ENCODE measurements at places on chromosomes 6 and 20.
A peak's percentile ranks its signal among the peaks of the same experiment; 100 is the strongest.

DNA sequence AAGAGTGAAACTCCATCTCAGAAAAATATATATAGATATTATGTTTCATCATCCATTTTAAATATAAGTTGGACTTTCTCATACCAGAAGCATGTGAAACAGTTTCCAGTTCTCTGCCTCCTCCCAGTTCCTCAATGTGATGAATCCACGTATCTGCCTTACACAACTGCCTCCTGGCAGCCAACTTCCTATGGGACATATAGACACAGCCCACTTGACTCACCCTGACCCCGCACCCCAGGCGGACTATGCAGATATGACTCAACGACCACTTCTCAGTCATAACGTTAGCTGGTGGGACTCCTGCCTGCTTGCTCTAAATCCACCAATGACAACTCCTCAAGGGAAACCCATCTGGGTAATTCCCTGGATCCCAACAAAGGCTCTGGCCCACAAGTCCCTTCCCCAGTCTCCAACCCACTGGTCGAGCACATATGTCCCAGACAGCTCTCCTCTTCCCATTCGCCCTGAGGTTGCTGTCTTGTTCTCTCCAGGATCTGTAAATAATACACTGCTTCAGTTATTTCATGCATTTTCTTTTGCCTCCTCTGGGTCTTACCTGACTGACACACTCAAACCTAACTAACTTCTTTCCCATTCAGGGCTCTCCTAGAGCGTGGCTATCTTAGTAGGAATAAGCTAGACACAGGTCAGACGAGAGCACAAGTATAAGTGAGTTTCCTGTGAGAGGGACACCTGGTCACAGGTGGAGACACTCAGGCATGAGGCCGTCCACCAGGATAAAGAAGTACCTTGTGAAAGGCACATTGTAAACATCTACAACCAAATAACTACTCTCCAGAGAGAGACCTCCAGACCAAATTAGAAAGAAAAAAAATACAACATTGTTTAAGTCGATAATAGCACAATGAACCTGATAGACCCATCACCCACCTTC lies 548.5 kb downstream of the CD83 start:
- DNase-seq: no peak

GRCh38 chr6:87671555-87672029 lies 30.4 kb downstream of the AKIRIN2 start:
- no peak for DNase-seq

DNA sequence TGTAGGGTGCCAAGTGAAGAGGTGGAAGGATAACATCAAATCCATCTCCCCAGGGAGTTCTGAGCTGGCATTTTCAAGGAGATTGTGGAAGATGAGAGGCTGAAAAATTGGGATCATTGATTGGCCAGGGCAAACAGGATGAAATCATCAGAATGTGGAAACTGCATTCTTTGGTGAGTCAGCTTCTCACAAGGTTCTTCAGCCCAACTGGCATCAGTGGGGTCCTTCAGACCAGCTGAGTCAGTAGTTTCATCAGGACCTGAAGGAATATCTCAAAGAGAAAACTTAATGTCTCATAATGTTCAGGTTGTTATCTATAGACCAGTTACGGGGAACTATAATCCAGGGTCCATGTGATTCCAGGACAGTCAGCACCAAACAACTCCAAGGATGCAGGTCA lies 195.8 kb downstream of the HAO1 start:
- DNase-seq: no peak

GRCh38 chr6:25105070-25105925 lies 169.5 kb upstream of the RIPOR2 start:
- no peak for DNase-seq

DNA sequence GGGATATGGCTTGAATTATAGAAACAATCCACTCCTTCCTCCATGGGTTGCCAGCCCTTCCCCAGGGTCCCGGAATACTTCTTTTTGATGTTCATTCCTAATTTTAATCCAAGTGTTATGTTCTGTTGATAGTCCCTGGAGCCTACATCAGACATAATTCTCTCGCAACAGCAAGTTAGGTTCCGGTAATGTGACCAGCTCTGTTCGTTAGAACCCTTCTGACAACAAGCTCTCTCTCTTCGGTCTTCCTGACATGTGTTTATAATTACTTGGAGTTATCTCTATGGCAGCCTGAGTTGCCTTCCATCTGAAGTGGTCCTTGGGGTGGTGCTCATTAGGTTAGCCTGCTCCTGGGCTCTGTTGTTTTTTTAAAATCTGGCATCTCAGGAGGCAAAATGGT lies 506.9 kb upstream of the JARID2 start:
- no peak for DNase-seq

DNA sequence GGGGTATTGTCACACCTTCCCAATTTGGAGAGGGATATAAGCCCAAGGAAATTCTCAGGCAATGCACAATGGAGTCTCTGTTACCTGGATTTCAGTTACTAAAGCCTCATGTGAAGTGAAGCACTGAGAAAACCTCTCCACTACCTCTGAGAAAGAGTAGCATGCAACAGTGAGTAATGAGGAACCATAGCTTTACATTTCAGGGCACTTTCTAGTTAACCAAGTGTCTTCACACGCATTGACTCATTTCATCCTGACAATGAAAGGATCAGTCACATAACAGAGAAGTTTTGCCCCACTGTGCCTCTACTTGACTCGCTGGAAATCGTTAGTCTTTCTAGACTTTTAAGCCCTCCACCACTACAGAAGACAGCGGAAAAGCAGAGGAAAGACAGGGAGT lies 86.2 kb upstream of the ARID1B start:
- DNase-seq: no peak

DNA sequence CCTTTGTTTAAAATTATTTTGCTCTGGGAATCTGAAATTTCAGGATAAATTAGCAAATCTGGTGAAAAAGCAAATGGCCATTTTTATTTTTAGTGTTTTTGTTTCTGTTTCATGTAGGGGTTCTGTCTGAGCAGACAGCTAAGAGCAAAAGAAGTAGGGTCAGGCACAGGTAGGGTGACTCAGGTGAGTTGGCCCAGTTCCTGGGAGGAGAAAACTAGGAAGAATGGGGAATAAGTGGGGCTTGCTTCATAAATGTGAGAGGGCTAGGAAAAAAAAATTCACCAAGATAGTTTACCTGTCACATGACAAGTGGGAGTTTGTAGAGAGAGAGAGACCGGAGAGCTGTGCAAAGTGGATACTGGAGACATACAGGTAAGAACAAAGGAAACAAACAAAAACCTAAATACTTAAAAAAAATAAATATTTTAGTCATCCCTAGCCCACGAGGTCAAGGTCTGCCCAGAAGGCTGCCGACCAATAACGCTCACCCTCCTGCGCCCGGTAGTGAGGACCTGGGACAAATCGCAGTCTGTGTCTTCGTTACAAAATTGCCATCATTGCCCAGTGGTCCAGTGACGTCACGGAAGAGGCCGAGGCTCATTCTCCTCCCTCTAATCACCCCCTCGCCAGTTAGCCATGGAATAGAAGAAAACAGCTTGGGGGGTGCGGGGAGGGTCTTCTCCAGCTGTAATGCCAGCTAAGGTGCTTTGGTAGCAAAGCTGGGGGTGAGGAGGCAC lies 2.3 kb downstream of the THBD start:
- no peak for DNase-seq

DNA sequence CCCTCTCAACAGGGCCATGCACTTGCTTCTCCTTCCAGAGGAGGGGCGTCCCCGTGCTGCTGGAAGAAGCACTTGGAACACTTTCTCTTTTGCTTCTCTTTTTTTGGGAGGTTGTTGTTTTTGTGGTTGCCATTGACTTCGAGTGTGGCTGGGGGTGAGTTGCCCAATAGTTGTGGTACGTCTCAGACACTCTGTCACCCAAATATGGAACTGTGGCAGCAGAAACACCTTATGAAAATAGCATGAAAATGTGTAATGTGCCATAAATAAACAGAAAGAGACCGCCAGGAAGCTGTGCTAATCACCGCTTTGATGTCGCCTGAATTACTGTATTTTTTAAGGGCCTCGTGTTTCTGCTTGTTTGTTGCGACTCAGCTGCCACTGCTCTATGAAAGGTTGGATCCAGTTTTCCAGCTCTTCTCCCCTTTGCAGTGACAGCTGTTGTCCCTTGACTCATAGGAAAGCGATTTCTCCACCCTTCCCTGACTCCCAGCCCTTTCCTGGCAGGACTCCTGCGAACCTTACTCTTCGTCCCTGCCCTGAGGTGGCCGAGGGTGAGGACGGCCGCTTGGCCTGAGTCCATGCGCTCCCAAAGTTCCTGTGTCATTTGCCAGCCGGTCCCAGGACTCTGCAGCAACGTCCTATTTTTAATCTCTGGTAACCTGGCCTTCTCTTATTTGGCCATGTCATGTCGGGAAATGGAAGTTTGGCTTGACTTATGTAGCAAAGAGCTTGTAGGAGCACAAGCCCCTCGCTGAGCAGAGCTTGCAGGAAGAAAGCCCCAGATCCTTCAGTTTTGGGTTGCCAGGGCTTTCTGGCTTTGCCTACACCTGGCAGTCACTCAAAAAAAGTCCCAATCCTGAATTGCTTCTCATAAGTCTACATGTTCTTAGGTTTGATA lies 694.6 kb downstream of the QKI start:
- no peak for DNase-seq

GRCh38 chr6:189676-190075 lies 102.6 kb upstream of the DUSP22 start:
- no peak for DNase-seq

DNA sequence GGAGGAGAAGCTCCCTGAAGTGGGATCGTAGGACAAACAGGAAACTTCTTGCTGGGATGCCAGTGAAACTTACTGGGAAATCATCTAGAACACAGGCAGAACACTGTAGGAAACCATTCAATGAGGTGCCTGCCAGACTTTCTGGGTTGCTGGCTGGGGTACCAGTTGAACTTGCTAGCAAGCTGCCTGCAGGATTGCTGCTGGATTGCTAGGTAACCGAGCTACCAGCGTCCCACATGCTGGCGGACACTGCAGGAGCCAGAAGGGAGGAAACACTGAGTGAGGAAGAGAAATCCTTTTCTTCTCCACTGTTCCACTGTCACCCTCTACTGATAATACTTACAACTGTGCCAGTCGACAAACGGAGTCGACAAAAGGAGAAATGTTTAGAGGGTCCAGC lies 91.3 kb upstream of the SLC35B3 start:
- DNase-seq: no peak

- no peak for DNase-seq
Measured at GRCh38 chr20:50435397-50436051, 74.7 kb upstream of the PTPN1 start.

- no peak for DNase-seq
Measured at GRCh38 chr20:19462491-19462890, 250.0 kb downstream of the SLC24A3 start.

DNA sequence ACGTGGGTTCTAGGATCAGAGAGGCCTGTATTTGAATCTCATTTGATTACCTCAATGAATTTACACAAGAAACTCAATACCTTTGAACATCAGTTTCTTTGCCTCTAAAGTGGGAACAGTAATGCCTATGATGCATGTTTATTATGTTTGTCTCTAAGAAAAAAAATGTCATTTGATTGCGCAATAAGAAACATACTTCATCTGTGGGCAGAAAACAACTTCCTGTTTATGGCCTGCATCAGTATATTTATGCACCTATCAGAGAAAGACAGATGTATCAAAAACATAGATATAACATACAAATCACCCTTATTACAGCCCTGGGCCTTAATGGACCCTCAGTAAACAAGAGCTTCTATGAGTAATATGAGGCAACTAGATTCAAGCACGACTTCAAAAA lies 516.4 kb upstream of the ARID1B start:
- DNase-seq: no peak

DNA sequence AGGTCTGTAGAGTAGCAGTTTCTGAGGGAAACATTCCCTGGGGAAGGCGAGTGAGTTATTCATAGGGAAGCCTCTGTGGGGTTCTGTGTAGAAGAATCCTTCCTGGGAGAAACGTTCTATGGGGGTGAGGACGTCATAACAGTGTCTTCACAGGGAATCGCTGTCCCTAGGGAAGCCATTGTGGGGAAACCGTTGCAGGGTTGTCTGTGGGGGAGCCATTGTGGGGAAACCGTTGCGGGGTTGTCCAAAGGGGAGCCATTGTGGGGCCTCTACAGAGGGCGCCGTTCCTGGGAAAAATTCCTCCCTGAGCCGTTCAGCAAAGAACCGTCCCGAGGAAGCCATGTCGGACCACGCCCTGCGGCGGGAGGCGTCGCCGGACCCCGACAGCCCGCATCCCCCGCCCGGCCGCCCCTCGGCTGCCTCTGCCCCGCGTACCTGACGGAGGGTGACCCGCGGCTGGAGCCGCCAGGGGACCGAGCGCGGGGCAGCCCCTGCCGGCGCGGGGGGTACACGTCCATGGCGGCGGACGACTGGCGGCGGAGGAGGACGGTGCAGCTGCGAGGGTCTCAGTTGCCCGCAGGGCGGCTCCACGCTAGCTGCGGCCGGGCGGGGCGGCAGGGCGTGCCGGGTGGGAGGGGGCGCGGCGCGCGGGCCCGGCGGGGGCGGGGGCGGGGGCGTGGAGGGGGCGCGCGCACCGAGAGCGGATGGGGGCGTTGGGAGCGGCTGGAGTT lies at the start of gene DNAAF9:
Gene DNAAF9, minus strand, starts transcription at position 630 of the 731 bp plus-strand sequence. Its CDS starts 112 bp downstream, at position 518.
- DNase-seq: peak; percentile 82

DNA sequence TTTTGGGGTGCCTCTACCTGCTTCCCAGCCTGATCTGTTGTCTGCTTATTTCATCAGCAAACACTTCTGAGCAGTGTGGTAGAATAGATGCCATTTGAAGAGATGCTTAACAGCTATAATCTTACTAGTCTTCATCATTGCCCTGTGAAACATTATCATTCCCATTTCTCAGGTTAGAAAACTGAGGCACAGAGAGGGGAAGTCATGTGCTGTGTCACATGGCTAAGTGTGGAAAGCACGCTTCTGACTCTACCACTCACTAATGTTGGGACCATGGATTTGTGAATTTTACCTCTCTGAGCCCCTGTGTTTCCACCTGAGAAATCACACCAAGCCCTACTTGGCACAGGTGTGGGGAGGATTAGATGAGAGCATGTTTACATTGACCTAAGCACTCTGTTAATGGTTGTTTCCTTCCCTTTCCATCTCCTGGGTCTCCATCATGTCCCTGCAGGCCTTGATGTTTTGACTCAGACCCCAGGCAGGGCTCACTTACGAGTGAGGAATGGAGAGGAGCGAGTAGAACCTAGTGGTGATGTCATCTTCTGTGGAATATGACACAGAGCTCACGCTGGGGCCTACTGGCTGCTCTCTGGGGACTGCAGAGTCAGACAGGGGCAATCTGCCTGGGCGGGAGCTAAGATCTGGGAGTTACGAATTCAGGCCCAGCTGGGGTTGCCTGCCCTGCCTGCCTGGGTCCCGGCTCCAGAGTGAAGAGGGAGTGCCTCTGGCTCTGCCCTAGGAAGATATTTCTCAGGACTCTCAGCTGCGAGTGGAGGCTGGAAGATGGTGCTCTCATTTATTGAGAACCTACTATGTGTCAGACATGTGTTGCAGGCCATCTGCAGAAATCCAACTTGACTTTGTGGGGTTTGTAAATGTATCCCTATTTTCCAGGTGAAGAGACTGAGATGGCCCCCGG lies 64.3 kb downstream of the CDH22 start:
- DNase-seq: no peak

- peak; percentile 80 for DNase-seq
Measured at GRCh38 chr20:59604741-59605600, 631 bp downstream of the PHACTR3 start.

- DNase-seq: no peak
Measured at GRCh38 chr20:55200317-55200716, 724.9 kb downstream of the DOK5 start.
